NCI-H226 (cell line): ENCODE measurements at places on chromosomes 5 and 9.

- DNase-seq: no peak
These were observed 126.8 kb upstream of the PTPN3 start for GRCh38 chr9:109624896-109625295.

- DNase-seq: no peak
These were observed 40.9 kb downstream of the ARHGEF28 start for GRCh38 chr5:73666891-73667290.

DNA sequence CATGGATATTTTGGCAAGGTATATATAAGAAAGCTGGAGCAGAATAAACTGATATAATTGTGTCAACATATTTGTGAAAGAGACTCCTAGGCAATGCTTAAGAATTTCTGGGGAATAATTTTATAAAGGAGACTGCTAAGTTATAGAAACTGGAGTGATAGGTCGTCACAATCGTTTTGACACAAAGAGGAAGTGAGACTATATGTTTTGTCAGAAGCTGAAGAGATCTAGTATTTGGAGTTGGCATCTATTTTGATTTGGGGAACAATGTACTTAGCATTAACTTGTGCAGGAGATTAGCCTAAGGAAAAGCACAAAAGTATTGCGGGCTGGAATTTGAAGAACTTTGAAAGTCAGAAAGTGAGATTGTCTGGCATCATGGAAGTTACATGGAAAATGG, 582.5 kb downstream of the TAF11L14 start:
- DNase-seq: no peak

GRCh38 chr5:14678773-14679334, 14.3 kb downstream of the OTULIN start:
- DNase-seq: no peak

DNA sequence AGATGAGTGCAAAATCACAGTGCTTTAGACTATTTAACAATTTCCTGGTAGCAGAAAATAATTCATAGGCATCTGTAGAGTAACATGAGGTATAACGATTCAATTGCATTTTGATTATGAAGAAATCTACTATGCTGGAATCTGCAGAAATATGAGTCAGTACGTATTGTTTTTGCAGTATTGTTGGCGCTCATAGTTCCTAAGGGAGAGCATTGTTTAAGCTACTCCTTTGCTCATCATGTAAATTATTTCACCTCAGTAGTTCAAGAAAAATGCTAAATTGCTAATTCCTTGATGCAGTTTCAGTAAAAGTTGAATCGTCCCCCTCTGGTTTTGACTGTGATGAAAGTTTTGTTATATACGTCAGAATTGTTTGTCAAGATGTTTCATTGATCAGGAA, 458.4 kb downstream of the HINT1 start:
- DNase-seq: no peak

DNA sequence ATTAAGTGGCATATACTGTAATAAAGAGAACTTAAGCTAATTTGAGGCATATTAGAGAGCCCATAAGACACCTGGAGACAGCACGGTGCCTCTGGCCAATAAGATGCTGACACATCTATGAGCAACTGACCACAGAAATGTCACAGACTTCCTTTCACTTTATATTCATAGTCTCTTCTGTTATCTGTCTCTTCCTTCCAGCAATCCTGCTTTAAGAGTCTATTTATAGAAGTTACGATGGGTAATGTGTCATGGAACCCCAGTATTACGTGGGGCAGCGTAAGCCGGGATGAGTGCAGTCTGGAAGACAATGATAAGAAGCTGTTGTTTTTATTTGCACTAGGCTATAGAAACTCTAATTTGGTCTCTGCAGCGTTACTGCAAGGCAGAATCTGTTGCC, 136.8 kb downstream of the CFAP90 start:
- DNase-seq: no peak

GRCh38 chr5:2737273-2738155, 14.0 kb downstream of the IRX2 start:
- no peak for DNase-seq

GRCh38 chr5:109971968-109972367, 282.2 kb downstream of the MAN2A1 start:
- no peak for DNase-seq

DNA sequence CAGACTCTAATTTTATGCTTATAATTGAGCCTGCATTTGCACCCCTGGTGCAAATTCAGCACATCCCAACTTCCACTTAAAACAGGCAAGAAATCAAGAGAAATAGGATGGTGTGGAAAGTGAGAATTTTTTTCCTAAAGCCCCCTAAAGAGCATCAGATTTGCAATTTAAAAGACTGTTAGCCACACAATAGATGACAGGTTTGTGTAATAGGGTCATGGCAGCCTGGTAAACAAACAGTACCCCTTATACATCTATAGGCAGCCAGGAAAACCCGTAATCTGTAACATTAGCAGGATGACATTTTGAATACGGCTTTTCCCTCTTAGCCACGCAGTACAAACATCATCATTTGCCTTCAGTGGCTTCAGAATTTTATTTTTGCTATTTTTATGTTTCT, 17.2 kb downstream of the EBF1 start:
- no peak for DNase-seq

DNA sequence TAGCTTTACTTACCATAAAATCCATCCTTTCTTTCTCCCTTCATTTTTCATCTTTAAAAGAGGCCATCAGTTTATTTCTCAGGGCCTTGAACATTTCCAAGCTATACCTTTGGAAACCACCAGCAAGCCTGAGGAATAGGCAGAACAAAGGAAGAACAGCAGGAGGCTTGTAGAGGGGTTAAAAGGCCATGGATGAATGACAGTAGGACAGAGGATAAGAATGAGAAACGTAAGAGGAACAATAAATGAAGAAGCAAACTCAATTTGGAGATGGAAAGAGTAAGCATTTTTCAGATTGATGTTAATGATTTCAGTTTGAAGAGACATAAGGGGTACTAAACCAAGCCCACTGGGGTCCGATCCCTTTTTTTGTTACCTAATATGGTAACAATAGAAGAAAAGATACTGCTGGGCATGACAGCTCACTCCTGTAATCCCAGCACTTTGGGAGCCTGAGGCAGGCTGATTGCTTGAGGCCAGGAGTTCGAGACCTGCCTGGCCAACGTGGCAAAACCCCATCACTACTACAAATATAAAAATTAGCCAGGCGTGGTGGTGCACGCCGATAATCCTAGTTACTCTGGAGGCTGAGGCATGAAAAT, 106.6 kb upstream of the NMUR2 start:
- no peak for DNase-seq
